Mucosa of descending colon (tissue), 3 donors: ENCODE measurements at places on chromosomes 5 and 9. TPM values are rescaled to one million over a fixed set of nuclear protein-coding genes. Genes with fewer than 3 reads are reported as not detected.

Gene AGXT2
- total RNA-seq = not detected

Gene CDO1
- total RNA-seq = not detected

DNA sequence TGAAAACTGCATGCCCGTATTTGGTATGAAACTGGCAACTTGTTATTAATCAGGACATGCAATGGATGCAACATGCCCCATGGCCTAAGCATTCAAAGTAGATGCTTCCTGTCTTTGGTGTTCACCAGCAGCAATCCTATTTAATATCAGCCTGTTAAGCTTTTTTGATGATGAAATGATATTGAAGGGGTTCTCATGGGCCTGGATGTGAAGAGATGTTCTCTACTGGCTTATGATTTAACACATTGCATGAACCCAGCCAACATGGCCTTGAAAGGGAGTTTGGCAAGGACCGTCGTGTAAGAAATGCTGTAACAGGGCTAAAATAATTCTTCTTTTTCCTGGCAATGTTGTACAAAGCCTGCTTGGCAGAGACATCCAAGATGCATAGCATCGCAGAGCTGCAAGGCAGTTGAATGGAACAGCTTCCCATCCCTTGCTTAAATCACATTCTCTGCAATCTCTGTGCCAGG is 111.2 kb downstream of the SMARCA2 start:
- no peak for DNase-seq

DNA sequence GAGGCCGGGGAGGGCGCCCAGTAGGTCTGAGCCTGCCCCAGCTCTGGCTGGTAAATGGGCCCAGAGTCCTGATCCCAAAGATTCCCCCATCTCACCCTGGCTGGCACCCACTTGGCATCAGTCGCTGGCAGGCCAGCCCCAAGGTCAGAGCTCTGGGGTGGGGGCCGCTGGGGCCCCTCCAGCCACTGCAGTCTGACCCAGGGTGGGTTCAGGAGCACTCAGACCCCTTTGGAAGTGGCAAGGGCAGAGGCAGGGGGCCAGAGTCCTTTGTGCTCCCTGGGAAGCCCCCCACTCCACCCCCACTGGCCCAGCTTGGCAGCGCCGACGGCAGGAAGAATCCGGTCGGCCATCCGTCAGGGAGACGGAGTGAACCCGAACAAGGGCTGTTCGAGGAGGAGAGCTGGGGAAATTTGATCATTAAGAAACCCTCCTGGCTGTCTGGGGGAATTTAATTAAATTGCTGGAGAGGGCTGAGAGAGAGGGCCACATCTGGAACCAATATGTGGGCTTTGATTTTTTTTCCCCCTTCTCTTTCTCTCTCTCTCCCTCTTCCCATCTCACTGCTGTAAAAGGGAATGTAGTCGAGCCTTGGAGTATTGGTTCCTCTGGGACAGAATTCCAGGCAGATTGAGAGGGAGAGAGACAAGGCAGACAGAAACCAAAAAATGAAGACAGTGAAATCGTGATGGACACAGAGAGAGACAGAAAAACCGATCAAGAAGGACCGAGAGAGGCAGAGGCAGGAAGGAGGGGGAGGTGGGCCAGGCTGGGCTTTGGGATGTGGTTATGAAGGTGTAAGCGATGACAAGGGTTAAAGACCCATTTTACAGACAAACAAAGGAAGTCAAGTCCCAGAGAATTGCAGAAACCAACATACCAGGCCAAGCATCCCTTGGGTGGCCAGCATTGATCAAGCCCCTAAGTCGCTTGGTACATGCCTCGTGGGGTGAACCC is 8.1 kb upstream of the ASB6 start:
- no peak for DNase-seq

DNA sequence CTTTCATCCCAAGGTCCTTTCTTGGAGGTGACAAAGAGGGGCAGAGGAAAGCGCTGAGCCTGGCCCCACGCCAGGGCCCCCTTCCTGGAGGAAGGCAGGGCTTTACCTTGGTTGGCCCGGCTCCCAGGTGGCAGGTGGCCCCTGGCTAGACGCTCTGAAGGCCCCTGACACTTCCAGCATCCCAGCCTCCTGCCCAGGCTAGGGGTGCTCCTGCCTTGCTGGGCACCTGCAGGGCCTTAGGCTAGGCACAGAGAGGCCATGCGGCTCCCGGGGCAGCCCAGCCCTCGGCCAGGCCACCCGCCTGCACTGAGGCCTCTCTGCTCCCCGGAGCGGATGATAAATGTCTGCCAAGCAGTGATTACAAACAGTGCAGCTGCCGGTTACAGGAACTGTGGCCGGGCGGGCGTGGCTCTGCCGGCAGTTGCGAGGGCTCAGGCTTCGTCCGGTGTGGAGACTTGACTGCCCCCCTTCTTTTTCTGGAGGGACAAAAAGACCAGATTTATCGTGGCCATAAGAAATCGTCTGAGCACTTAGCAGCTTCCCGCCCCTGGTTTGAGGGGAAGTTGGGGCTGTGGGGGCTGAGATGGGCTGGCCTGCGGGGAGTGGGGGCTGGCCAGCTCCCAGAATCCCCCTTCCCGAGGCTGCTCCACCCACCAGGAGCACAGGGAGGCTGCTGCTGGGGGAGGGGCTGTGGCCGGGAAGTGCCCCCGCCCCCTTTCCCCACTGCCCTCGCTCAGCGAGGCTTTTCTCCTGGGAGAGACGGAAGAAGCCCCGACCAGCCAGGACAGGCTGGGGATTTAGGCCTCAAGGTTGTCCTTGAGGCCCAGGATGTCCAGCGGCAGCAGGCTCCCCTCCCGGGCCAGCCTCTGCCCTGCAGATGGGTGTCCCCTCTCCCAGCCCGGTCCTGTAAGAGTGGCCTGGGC is 31.6 kb upstream of the UBAC1 start:
- DNase-seq = peak; percentile 79

DNA sequence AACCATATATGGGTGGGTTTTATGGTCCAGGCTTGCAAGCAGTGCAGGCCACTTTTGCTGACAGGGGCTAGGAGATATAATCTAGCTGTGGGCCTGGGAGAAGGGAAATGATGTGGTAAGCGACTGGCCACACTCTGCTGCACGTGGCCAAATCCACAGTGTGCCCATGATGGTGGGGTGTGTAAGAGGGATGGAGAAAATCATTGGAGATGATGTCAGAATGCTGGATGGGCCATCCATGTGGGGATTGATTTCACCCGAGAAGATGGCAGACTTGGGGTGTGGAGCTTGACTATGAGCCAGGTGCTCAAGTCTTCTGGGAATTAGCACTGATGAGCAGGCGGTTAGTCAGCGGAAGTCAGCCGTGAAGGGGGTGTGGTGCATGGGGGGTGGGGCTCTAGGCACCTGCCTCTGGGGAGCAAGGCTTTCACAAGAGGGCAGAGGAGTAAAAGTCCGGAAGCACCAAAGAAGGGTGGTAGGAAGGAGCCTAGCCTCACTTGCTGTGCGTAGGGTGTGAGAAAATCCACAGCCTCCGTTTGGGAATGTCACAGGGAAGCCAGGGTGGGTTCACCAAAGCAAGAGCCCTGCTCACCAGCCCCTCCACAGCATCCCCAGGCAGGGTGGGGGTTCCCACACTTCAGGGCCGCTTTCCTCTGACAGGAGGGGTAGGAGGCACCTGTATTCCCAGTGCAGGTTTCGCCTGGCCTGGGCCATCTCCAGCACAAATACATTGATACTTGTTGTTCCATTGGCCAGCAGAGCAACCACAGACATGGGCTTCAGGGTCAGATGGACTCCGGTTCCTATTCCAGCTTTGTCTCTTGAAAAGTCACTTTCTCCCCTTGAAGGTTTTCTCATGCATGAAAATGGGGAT is 44.5 kb upstream of the ANGPTL2 start:
- no peak for DNase-seq

- no peak for DNase-seq
These were observed 47.7 kb upstream of the TCERG1 start for GRCh38 chr5:146399481-146399880.

DNA sequence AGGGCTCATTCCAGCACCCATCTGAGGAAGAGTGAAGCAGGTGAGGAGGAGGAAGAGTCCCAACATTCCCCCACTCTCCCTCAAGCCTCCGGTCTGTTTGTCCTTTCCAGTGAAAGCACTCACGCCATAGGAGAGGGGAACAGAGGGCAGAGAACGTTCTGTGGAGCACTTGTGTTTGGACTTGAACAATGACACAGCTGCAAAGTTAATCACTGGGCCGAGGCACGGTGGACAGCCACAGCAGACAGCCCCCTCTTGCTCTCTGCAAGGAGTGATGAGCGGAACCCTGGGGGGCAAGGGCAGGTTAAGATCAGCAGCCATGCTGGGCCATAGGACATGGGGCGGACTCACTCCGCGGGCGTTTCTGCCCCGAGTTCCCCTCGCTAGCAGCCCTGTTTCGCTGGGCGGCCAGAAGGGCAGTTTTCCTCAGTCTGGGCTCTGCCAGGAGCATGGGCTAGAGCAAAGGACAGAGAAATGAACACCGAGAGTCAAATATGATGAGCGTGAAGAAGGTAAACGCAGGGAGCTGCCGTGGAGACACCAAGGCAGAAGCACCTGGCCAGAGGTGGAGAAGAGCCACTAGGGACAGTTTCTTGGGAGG is 185.7 kb downstream of the GAPVD1 start:
- DNase-seq = no peak
